ENCODE measurements at places on chromosomes 3 and 15.

- DNase-seq = no peak
Measured at GRCh38 chr3:38281895-38282686, at the start of gene SLC22A14. Gene SLC22A14 (plus strand): TSS chr3:38282294. CDS start chr3:38306027, 23,733 bp downstream.

DNA sequence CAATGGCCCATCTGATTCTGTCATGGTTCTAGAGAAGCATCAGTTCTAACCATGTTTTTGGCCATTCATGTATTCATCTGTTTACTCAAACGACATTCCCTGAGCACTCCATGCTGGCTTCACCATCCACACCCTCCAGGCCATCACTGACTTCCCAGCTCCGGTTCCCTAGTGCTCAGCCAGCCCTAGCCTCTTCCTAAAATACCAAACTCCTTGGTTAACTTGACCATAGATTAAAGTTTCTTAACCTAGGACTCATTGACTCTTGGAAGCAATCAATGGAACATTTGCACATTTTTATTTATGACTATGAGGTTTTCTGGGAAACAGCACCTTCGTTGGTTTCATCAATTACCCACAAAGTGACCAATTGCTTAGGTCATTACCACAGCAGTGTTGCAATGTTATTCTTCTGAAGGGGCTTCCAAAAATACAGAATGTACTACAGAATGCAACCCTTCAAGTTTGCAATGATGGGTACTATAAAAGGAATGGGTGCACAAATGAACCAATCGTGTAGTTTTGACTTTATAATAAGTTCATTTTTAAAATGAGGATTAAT is 27.2 kb upstream of the SLC25A36 start:
- DNase-seq = no peak

DNA sequence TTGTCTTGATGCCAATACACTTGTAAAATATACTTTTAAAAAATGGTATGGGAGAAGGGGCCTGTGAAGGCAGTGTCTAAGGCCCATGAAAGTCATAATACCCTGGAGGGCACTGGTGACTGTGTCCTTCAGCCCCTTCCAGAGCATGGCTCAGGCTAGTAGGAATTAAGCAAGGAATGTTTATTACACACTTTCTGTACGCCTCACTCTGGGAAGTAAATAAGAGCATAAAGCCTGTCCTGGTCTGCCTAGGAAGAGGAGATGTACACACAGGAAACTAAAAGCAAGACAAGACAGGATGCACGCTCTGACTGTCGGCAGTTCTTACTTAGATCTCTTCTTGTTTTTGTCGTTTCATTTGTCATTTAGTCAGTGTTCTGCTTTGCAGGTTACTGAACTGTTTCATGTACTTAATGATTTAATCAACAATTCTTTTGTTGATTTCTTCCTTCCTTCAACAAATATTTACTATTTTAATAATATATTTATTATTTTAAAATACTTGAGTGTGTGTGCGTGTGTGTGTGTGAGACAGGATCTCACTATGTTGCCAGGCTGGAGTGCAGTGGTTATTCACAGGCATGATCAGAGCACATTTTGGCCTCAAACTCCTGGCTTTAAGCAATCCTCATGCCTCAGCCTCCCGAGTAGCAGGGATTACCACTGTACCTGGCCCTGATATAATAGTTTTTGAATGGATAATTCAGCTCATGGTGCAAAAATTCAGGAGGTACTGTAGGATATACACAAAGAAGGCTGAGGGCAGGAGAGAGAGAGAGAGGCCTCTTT is 9.0 kb upstream of the SMAD6 start:
- no peak for DNase-seq

- no peak for DNase-seq
Measured at GRCh38 chr15:98548139-98548971, 100.0 kb upstream of the IGF1R start.

All from cerebellar nuclear complex (tissue), 1 donor.